CD4-positive, alpha-beta T cell treated with Interleukin-4 for 4 hours (primary cell): ENCODE measurements at places on chromosomes 2 and 18.

DNA sequence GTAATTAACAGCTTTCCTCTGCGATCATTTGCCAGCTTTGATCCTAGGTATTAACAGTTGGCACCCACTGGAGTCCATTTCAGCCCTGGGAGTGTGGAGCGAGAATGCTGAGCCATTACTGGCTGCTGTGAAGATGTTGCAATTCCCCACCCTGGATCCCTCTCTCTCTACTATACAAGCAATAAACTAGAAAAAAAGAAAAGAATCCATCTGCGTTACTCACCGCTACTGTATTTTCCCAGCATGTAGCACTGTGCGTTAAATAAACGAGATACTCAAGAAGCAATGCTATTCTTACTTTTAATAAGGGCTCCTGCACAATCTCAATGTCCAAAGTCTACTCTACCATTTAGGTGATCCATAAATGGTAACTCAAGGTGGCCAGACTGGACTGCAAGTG is 8.5 kb downstream of the RTTN start:
- DNase-seq = no peak

GRCh38 chr2:195871326-195871725 is 197.3 kb downstream of the DNAH7 start:
- DNase-seq = no peak

GRCh38 chr2:85221067-85221691 is 88.0 kb downstream of the TCF7L1 start:
- no peak for DNase-seq

GRCh38 chr2:14633461-14634181 is 1.1 kb downstream of the LRATD1 start:
- no peak for DNase-seq

GRCh38 chr2:236825989-236826510 is 256.4 kb downstream of the ACKR3 start:
- DNase-seq = no peak

DNA sequence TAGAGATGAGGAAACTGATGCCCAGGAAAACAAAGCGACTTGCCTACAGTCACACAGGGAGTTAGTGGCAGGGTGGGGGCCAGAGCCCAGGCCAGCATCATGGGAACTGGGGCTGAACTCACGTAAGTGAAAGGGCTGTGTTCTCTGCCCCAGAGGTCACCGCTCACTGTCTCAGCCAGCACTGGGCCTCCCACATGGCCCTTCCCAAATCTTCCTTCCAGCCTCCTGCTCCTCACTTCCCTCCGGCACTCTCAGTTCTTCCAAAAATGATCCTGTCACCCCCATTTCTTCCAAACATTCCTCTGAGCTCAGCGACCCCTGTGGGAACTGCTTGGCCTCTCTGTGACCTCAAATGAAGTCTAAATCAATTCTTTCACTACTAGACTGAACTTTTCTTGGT is 90.5 kb upstream of the TMEM247 start:
- DNase-seq = no peak

DNA sequence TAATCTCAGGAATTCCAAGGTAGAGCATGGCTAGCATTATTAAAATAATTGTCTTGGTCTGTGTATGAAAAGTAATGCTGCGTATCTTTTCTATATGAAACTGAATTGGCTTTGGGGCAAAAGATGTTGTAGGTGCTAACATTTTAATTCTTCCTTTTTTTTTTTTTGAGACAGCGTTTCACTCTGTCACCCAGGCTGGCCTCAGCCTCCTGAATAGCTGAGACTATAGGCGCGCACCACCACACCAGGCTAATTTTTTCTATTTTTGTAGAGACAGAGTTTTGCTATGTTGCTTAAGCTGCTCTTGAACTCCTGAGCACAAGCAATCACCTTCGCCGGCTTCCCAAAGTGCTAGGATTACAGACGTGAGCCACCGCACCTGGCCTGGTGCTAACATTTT is 172.6 kb upstream of the STON1 start:
- no peak for DNase-seq

DNA sequence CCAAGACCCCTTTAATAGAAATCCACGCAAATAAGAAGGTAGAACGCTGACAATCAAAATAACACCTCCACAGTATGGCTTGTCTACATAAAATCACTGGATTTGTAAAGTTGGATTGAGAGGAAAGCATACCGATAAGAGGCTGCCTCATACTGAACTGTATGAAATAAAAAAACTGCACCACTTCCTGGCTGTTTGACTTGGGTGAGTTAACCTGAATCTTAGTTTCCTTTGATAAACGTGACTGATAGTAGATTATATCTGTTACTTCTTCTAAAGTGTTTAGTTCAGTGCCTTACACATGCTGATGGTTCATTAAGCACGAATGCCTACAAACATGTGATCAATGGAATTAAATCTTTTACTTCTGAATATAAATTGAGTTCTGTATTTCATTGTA is 140.4 kb upstream of the RNF152 start:
- DNase-seq = peak; percentile 3

GRCh38 chr2:129641371-129641770 is 338.1 kb upstream of the RAB6C start:
- DNase-seq = no peak

GRCh38 chr2:209368406-209368805 is 55.4 kb upstream of the MAP2 start:
- DNase-seq = no peak

DNA sequence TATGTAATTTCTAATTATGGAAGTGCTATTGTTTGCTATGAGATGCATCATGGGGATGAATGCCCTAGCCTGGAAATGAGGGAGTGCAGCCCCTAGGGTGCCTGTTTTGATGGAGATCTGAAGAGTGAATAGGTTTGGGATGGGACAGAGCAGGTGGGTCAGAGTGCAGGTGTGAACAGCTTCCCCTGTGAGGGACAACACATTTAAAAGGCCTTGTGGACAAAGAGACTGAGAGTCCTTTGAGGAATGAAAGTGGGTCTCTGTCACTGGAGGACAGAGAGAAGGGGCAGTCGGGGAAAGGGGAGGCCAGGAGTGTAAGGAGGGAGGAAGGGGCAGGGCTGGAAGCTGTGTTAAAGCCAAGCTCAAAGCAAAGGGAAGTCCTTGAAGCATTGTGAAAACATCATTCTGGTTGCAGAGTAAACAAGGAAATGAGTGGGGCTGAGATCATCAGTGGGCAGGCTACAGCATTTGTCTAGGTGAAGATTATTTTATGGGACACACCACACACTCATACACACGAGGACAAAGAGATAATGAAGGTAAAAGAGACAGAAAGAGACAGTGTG is 877.6 kb downstream of the SLC4A3 start:
- DNase-seq = no peak

DNA sequence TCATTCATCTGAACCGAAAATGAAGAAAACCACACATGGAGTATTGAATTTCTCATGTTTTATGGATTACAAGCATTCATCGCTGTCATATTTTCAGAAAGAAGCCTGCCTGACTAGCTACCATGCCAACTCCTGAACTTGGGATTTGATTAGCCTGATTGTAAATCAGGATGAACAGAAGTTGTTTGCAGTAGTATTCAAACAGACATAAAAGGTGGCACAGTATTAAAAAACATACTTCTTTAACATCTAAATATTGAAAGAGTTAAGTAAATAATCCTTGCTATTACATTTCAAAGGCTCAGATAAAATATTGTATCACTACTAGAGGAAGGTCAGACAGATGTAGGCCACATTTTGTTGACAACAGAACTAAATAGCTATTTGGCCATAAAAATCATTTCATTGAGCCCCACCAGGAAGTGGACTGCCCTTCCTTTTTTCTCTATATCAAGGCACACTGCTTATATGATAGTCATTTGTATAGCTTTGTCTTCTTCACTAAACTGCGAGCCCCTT is 21.6 kb downstream of the SLC38A11 start:
- no peak for DNase-seq

- DNase-seq = no peak
Measured at GRCh38 chr2:181973171-181973783, 12.4 kb upstream of the PPP1R1C start.

- no peak for DNase-seq
Measured at GRCh38 chr2:25257931-25258846, 83.5 kb downstream of the DNMT3A start.

- DNase-seq = no peak
Measured at GRCh38 chr2:144390424-144391020, 129.4 kb downstream of the ZEB2 start.

- DNase-seq = no peak
Measured at GRCh38 chr2:190079160-190079559, 16.6 kb upstream of the MSTN start.

DNA sequence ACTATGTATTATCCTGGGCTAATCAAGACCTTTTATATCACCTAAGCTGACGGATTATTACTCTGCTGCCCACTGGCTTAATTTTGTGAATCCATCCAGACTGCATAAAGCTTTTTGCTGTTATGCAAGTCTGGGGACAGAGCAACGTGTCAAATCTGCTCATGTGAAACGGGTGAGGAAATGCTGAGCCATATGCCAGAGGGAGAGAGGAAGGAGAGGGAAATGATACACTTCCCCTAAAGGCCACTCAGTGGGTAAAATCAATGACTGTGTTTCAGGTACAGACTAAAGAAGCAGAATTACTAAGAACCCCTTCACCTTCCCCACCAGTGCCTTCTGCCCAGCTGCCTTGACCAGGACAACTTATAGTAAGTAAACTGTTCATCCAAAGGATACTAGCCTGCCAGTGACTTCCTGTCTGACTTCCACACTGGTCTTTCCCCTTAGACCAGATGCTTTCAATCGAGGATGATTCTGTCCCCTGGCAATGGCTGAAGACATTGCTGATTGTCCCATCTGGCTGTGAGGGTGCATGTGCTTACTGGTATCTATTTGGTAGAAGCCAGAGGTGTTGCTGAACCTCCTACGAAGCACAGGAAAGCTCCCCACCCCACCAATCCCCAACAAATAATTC is 43.0 kb downstream of the STAT1 start:
- no peak for DNase-seq

- DNase-seq = no peak
Measured at GRCh38 chr2:45786030-45786835, 134.8 kb downstream of the PRKCE start.

- peak; percentile 32 for DNase-seq
Measured at GRCh38 chr2:25606892-25607291, 66.5 kb downstream of the DTNB start.

DNA sequence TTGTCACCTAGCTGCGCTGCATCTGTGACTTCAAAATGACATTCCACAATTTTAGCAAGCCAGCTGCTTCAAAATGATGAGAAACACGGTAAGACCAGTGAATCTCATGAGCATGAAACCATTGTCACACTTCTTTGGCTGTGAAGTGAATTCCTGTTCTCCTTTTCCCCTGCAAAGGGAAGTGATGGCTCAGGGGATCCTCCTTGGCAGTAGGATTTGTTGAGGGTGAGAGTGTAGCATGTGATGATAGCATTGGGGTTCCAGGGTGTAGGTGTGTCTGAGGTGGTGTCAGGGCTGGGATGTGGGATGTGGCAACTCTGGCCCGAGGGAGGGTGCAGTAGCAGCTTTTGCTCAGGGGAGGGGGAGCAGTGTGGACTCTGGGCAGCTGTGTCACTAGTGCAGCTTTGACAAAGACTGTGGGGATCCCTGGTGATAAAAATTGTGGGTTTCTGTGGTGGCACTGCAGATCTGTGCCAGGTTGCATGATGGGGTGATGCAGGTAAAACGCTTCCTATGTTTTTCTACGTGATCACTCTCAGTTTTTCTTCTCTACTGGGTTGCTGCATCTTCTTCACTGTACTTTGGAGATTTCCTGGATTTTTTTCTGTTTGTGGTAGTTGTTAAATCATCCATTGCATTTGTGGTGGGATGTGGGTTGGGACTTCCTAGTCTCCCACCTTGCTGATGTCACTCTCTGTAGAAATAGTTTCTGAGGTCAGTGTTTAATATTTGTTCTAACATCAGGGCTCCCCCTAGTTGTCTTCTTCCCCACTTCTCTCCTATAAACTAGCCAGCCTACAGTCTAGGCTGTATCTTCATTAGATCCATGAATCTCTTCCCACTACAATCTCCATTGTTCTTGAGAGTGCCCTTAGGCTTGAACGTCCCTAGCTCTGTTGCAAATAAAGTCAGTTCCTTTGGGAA is 107.0 kb downstream of the ACTR3 start:
- DNase-seq = no peak

DNA sequence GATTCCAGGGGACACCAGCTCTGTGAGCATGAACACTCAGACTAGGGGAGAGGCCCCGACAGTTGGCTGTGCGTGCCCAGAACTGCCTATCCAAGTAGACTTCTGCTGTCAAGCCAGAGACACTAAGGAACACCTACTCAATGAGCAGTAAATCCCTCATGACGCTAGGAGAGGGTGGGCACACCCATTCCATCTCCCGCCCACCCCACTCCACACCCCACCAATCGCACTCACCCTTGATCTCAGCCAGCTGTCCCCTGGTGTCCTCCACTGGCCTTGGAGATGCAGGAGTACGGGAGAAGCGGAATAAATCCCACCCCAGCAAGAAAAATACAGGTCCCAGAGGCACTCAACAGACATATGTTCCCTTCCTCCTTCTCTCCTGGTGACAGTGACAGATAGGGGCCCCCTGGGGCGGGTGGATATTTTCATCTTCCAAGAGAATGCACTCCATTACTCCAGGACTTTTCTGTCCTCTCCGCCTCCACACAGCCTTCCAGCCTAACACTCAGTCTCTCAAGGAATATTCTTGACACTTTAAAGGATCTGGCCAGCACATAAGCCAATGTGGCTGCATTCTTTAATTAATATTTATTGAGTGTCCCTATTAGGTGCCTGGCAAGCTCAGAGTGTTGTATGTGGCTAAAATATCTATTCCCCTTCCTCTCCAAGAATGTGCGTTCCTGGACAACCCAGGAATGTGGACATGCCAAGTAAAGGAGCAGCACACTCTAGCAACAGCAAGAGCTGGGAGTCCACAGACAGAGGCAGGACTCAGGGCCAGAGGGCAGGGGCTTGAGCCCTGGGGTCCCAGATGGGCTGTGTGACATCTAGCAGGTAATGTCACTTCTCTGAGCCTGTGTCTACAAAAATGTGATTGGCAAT is 13.1 kb upstream of the SMAD7 start:
- no peak for DNase-seq

DNA sequence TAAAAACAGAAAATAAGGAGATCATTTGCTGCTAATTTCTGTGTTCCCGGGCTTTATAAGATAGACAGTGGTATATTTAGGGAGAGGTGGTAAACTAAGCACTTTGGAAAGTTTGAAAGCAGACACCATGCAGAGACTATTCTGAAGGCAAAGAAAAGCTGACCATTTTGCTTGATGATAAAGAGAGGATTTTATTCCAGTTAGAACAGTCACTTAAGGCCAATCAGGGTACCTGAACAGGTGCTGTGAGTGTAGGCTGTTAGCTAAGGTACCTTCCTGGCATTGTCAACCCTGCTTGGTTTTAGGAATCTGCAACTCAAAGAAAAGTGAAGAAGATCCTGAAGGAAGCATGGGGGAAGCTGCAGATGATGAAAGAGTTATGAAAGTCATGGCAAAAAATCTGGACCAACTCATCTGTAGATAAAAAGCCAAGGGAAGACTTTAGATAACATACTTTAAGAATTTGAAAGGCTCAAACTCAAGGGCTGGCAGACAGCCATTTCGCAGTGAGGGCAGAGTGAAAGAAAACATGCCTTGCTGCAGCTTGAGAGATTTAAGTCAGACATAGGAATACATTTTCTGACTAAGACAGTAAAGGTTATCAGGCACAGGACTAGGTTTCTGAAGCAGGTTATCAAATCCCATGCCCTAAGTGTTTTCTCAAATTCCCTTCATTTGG is 80.1 kb upstream of the ARL5A start:
- no peak for DNase-seq

- DNase-seq = no peak
Measured at GRCh38 chr18:22322243-22322691, 95.4 kb downstream of the CTAGE1 start.

GRCh38 chr2:121698318-121698930 is 38.3 kb downstream of the NIFK start:
- no peak for DNase-seq
